Glutamatergic neuron (in vitro differentiated cells): ENCODE measurements at places on chromosomes 6 and 20. TPM values are rescaled to one million over a fixed set of nuclear protein-coding genes. Genes with fewer than 3 reads are reported as not detected.
A peak's percentile ranks its signal among the peaks of the same experiment; 100 is the strongest.

- DNase-seq: no peak
Observed at GRCh38 chr6:11774426-11774825, 4.2 kb downstream of the ADTRP start.

- peak; percentile 55 for DNase-seq
Observed at GRCh38 chr20:5001174-5002076, at the start of gene SLC23A2. Gene SLC23A2, minus strand, starts transcription at chr20:5001510. Its CDS starts 68,948 bp downstream, at chr20:4932562.

LY6G6C gene
- 1.8 TPM for total RNA-seq

JPH2 gene
- total RNA-seq: 0.07 TPM

- peak; percentile 43 for DNase-seq
Observed at GRCh38 chr6:149450679-149451375, 34.0 kb downstream of the ZC3H12D start.

DNA sequence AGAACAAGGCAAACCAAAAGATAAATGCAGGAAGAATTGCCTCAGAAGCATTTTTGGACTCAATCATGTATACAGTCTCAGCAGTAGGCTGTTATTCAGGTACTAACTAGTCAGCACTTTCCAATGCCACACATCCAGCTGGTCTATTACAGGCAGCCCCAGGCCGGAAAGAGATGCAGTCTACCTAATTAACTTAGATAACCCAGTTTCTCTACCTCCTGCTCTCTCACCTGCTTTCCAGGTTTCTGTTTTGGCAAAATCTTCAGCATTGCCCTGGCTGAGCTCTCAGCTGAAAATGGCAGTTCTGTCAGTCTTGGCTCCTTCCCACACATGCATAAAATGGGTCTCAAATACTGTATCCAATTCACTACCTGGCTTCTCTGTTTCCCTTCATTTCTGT is 101.3 kb upstream of the UFL1 start:
- no peak for DNase-seq

DNA sequence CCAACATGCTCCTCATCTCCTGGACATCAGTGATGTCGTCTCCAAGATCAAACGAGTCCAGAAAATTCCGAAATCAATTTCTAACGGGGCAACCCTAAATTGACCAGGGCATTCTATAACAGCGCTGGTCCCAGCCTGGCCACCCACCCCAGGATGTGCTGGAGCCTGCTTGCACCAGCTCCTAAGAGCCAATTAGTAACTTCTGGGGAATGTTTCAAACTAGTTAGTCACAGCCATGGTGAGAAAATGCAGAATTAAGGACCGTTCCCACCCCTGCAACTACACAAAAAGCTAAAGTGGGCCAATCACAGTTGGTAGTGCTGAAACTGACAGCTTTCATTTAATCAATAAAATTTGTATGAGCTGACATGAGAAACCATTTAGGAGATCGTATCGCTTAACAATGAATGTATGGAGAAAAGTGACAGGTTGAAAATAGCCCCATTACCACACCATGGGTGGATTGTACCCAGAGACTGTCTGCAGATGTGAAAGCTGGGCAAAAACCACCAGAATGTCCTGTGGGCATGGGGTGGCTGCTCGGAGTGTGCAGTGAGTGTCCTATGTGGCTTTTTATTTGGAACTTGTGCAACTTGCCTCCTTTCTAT is 165.7 kb upstream of the AFDN start:
- no peak for DNase-seq

ERVFRD-1 gene
- total RNA-seq: not detected
